SJSA1 (cell line): ENCODE measurements at places on chromosomes 4 and X. TPM values are rescaled to one million over a fixed set of nuclear protein-coding genes. Genes with fewer than 3 reads are reported as not detected.

The ITM2A gene
- total RNA-seq: not detected in 2 replicates

The SRPX2 gene
- 33.9 and 38.0 TPM in 2 replicates for total RNA-seq

The CFAP99 gene
- not detected in 2 replicates for total RNA-seq

- H3K27me3 ChIP-seq: no peaks in the 10 kb centered on the region
- peak; percentile 56 for DNase-seq
- H3K4me1 ChIP-seq: peaks cover 23% of the 10 kb centered on the region
- no peak overlapping the region for H3K4me3 ChIP-seq
- no peaks in the 10 kb centered on the region for H3K36me3 ChIP-seq
Observed at GRCh38 chr4:100738196-100739165, 220.7 kb upstream of the EMCN start.

- no peak for DNase-seq
- no peaks in the 10 kb centered on the region for H3K36me3 ChIP-seq
- no peaks in the 10 kb centered on the region for H3K4me1 ChIP-seq
- H3K27me3 ChIP-seq: no peaks in the 10 kb centered on the region
- no peak overlapping the region for H3K4me3 ChIP-seq
Observed at GRCh38 chr4:16827045-16827444, 71.4 kb downstream of the LDB2 start.

DNA sequence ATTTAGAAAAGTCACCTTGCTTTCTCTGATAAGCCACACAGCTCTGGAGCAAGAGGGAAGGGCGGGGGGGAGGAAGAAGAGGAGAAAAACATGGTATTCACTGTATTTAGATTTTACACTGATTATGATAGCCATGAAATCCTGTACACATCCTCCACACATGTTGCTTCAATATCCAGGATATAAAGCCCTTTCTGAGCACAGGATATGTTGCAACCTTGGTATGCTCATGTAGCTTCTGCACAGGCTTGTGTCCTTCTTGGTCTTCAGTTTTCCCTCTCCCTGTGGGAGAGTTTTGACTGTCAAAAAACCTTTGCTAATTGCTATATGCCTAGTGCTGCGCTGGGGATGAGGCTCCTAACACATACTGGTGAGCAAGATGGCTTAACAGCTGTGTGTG lies 61.9 kb upstream of the DAPP1 start:
- H3K4me1 ChIP-seq: no peaks in the 10 kb centered on the region
- H3K4me3 ChIP-seq: no peak overlapping the region
- no peak overlapping the region for H3K27ac ChIP-seq
- no peak for DNase-seq
- no peaks in the 10 kb centered on the region for H3K36me3 ChIP-seq
- no peaks in the 10 kb centered on the region for H3K27me3 ChIP-seq

- no peaks in the 10 kb centered on the region for H3K27me3 ChIP-seq
- H3K27ac ChIP-seq: no peak overlapping the region
- H3K4me3 ChIP-seq: no peak overlapping the region
Observed at GRCh38 chr4:108008721-108009120, 19.0 kb downstream of the HADH start.

GRCh38 chr4:38759113-38759789 lies 23.5 kb downstream of the TLR10 start:
- H3K4me3 ChIP-seq: no peak overlapping the region
- peak; percentile 45 for DNase-seq
- H3K27ac ChIP-seq: no peak overlapping the region

DNA sequence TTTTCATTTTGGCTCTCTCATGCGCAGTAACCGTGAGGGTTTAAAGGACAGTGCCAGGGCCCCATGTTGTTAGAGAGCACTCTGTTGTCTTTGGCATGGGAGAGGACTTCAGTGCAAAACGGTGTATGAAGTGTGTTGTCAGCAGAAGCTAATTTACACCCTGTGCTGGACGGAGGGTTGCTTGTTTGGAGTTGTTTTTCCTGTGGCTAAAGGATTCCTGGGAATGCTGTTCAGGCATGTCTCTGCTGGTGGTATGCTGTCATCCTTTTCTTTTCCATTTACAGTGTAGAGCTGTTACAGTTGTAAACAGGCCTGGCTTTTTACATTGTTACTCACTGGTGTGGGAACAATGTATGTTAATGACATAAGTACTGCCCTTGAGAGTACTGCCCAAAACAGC lies 206.3 kb downstream of the CBR4 start:
- peak overlapping the region; percentile 79 for H3K27ac ChIP-seq
- H3K4me1 ChIP-seq: peaks cover 30% of the 10 kb centered on the region
- no peaks in the 10 kb centered on the region for H3K27me3 ChIP-seq
- DNase-seq: peak; percentile 80

- no peak for DNase-seq
- no peak overlapping the region for H3K27ac ChIP-seq
- no peaks in the 10 kb centered on the region for H3K27me3 ChIP-seq
- H3K4me1 ChIP-seq: no peaks in the 10 kb centered on the region
- H3K36me3 ChIP-seq: no peaks in the 10 kb centered on the region
- no peak overlapping the region for H3K4me3 ChIP-seq
Observed at GRCh38 chr4:43234626-43235415, 342.3 kb downstream of the GRXCR1 start.

- H3K4me1 ChIP-seq: no peaks in the 10 kb centered on the region
- DNase-seq: no peak
- H3K27ac ChIP-seq: no peak overlapping the region
- no peaks in the 10 kb centered on the region for H3K36me3 ChIP-seq
Observed at GRCh38 chrX:30364229-30364628, 55.0 kb upstream of the NR0B1 start.

DNA sequence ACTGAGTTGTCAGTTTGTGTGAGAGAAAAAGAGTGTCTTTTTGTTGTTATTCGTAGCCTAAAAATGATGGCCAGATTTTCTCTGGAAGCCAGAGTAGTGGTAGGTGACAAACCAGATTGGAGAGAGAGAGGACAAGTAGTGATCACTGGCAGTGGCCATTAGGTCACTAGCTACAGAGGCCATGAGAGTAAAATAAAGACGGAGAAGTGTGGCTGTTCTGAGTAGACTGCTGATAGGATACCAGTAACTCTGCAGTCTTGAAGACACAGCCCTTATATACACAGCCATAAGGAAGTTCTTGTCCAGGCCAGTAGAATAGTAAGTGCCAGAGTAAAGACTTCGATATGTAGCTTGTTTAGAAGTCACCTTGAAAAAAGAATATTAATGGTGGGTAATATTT lies 7.7 kb downstream of the SLC30A9 start:
- no peaks in the 10 kb centered on the region for H3K36me3 ChIP-seq
- no peak overlapping the region for H3K4me3 ChIP-seq
- H3K4me1 ChIP-seq: no peaks in the 10 kb centered on the region
- H3K27ac ChIP-seq: no peak overlapping the region
- no peaks in the 10 kb centered on the region for H3K27me3 ChIP-seq
